ENCODE measurements at places on chromosomes 12 and 14.

GRCh38 chr12:66127650-66128049 lies 2.9 kb downstream of the LLPH start:
- DNase-seq, result no peak

GRCh38 chr14:55654243-55654642 lies 74.2 kb downstream of the KTN1 start:
- no peak for DNase-seq

DNA sequence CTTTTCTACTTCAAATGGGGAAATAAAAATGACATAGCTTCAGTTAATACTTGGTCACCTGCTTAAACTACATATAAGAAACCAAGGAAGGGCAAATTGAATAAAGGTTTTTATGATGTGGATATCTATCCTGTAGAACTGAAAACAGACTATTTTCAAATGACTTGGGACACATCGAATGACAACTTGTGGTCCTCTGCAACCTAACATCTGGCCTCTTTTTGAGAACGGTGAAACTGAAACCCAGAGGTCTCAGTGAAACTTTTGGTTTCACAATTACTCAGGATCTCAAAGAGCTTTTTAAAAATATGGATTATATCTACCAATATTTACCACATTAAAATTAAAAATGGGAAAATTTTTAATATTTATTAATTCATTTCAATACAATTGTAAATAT lies 65.2 kb downstream of the PPP2R5E start:
- DNase-seq, result no peak

- DNase-seq, result no peak
Observed at GRCh38 chr12:79895071-79895470, 39.8 kb downstream of the PPP1R12A start.

GRCh38 chr14:61042220-61042619 lies 61.2 kb downstream of the SLC38A6 start:
- no peak for DNase-seq

GRCh38 chr12:112892856-112893255 lies 13.9 kb upstream of the OAS1 start:
- DNase-seq, result no peak

GRCh38 chr14:66440801-66441200 lies 45.4 kb upstream of the CCDC196 start:
- no peak for DNase-seq

DNA sequence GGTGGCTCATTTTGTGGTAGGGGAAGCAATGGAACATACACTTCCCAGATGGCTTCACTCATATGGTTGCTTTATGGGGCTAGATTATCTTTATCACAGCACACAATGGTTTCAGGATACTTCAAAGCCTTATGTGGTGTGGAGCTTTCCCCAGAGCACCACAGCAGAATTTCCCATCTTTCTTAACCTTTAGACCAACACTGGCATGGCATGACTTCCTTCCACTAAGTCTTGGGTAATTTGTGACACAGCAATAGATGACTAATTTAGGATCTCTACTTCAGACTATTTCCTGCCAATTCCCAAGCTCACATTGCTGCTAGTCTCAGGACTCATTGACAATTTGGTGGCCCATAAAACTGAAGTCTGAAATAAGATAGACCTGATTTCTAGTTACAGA lies 36.9 kb upstream of the DCN start:
- no peak for DNase-seq

- no peak for DNase-seq
Observed at GRCh38 chr14:79910086-79910485, 301.2 kb downstream of the DIO2 start.

- no peak for DNase-seq
Observed at GRCh38 chr12:115811045-115811444, 466.4 kb downstream of the MED13L start.

DNA sequence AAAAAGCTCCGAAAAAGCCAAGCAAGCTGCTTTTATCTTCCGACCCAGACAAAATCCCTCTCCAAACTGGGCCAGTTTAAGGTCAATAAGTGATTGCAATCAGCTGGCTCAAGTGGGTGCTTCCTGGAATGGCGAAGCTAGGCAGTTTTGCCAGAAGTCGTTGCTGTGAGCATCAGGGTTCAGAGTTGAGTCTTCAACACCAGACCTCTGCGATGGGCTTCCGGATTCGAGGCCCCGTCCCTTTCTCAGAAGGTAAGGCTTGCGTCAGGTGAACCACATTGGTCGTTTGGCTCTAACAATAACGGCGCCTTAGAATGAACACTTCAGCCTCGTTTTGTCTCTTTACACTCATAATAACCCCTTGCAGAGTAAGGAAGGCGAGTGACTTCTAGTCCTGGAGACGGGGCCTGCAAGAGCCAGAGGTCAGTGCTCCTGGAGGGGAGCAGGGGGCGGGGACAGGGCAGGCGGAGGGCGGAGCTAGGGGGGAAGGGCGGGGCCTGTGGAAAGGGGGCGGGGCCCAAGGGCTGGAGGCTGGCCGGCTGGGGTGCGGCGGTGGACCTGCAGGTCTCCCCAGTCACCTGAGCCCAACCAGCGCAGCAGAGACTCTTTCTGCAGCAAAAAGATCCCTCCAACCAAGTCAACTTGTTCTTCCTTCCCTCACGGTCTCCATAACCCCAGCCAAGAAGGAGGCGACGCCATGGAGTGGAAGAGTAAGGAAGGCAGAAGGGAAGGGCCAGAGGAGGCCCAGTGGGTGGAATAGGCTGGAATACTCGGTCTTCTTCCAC lies 34.0 kb upstream of the NFYB start:
- no peak for DNase-seq

DNA sequence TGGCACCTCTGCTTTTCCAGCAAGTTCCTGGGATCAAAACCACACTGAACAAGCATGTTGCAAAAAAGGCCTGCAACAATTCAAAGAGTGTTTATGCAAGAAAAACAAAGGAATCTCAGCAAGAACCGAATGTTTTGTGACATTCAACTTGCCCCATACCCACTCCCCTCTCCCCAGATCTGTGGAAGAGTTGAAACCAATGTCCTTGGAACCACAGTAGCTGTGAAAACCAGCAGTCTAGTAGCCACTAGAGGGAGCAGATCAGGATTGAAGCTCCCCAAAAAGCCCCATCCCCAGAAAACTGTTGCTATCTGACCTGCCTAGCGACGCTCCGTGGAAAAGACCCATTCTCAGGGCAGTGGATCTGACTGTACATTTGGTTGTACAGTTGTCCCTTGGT lies 27.1 kb downstream of the PRKAB1 start:
- DNase-seq, result no peak

- DNase-seq, result peak; percentile 32
Observed at GRCh38 chr12:71439613-71440344, at the start of gene LGR5. LGR5 (plus strand) TSS chr12:71439798; CDS start chr12:71440081, 283 bp downstream.

DNA sequence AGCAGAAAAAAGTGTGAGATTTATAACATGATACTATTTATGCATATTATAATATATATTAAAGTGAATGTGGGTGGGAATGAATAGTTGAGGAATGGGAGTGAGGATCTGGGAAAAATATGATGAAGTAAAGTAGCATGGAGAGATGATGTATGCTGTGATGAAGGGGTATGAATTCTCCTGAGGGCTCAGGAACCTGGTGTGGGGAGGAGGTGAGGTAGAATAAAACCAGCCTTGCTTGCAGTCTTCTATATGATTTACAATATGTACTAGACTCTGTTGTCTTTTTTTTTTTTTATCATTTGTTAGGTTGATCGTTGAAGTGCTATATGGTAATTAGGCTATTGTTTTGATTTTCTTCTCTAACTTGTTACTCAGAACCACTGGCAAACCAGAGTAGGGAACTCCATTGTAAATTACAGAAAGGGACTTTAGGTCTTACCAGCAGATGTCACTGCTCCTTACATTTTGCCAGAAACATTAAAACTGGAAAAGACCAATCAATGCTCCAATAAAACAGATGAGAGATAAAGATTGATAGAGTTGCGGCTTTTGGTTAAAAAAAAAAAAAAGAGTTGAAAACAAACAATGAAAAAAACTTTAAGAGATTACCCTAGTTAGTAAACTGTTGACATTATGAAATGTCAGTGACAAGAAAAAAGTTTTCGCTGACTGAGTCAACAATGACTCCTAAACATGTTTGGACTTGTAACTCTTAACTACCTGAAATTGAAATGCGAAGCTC lies 39.9 kb downstream of the ATL1 start:
- DNase-seq, result peak; percentile 12

- no peak for DNase-seq
Observed at GRCh38 chr12:9258676-9259075, 50.5 kb upstream of the PZP start.

GRCh38 chr12:88063375-88063774 lies 34.2 kb upstream of the C12orf50 start:
- DNase-seq, result no peak

GRCh38 chr12:122867691-122868461 lies 28.0 kb downstream of the VPS37B start:
- no peak for DNase-seq

GRCh38 chr12:103548622-103549601 lies 38.2 kb upstream of the STAB2 start:
- peak; percentile 30 for DNase-seq

- no peak for DNase-seq
Observed at GRCh38 chr12:42094277-42094676, 50.4 kb downstream of the GXYLT1 start.

DNA sequence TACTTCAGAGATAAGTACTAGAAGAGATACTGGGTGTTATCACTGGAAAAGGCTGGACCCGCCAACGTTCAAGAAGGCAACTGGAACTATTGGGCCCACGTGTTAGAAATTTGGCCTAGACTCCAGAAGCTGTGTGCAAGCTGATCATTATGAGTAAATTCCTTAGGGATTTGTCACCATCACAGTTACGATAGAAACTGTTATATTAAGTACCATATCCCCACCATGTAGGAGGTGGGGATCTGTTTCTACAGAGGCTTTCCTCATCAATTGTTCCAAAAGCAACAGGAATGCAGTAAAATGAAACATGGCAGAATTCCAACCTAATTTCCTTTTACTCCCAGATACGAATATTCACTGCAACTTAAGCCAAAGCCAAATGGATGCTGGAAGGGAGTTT lies 170.7 kb downstream of the NOVA1 start:
- DNase-seq, result no peak

- no peak for DNase-seq
Observed at GRCh38 chr12:61267474-61267873, 992.7 kb upstream of the USP15 start.

DNA sequence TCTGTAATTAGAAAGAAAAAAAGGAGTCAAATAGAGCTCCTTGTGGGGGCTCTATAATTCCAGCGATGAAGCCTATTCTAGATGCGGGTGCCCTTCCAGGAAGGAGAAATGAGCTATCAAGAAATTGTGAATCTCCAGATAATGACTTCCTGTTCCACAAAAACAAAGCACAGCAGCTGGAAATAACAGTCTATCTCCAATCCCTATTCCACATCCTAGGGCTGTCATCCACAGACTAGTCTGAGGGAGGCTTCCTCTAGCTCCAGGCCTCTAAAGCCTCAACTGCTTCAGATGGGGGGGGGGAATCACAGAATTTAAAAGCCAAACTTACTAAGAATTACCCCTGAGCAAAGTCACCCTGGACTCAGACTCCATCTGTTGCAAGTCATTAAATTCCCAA lies 77.4 kb upstream of the GTF2A1 start:
- no peak for DNase-seq

GRCh38 chr14:96832351-96832750 lies 35.2 kb downstream of the VRK1 start:
- DNase-seq, result no peak

- no peak for DNase-seq
Observed at GRCh38 chr14:99267381-99267780, 4.6 kb downstream of the BCL11B start.

GRCh38 chr14:47730296-47730695 lies 54.9 kb upstream of the MDGA2 start:
- no peak for DNase-seq

DNA sequence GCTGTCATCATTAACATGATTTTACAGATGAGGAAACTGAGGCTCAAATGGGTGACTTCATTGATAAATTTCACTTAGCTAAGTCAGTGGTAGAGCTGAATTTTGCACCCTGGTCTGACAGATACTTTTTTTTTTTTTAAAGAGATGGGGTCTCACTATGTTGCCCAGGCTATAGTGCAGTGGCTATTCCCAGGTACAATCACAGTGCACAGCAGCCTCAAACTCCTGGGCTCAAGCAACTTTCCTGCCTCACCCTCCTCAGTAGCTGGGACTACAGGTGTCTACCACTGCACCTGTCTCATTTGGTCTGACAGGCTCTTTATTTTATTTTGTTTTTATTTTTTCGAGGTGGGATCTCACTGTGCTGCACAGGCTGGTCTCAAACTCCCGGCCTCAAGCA lies 24.2 kb upstream of the CORO1C start:
- no peak for DNase-seq

DNA sequence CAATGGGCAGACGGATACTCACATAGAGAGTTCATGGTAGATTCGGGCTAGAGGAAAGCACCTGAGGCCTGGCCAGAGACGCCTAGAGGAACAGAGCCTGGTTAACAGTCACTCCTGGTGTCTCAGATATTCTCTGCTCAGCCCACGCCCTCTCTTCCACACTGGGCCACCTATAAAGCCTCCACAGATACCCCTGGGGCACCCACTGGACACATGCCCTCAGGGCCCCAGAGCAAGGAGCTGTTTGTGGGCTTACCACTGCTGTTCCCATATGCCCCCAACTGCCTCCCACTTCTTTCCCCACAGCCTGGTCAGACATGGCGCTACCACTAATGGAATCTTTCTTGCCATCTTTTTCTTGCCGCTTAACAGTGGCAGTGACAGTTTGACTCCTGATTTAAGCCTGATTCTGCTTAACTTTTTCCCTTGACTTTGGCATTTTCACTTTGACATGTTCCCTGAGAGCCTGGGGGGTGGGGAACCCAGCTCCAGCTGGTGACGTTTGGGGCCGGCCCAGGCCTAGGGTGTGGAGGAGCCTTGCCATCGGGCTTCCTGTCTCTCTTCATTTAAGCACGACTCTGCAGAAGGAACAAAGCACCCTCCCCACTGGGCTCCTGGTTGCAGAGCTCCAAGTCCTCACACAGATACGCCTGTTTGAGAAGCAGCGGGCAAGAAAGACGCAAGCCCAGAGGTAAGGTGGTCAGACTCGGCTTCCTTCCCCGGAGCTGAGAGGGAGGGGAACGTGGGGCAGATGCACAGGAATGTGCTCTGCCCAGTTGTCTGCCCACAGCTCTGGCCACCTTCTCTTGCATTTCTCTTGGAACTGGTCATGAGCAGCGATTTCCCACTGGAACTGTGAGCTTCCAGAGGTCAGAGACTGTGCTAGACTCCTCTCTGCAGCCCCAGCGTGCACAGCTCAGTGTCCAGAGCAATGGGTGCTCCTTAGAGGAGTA lies at the start of gene CD4:
Gene CD4, plus strand, starts transcription at position 557 of the 953 bp plus-strand sequence. CDS start 10,611 bp downstream, outside the sequence.
- DNase-seq, result no peak

DNA sequence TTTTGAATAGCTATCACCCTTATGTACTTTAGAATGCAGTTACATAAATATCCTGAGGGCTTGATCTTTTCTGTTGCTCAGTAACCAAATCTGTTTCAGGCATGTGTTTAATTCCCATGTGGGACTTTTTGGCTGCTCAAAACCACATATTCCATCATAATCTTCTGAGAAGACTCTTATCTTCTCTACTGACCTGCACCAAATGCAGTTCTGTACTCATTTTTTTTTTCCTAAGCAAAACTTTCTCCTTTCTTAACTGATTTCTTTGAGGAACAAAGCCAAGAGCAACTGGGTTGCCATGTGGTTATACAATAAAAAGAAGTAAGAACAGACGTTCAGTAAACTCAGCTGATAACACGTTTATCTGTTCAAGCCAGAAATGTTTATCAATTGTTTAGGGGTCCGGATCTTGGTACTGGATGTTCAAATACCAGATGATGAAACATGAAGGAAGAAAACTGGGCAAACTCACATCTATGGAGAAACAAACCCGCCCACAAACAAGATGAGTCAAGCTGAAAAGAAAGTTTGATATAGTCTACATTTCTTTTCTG lies 50.1 kb downstream of the TMEM132C start:
- no peak for DNase-seq
